NCI-H82 (cell line): ENCODE measurements at places on chromosomes 3 and 15.

GRCh38 chr15:54082836-54083492 lies 104.7 kb downstream of the UNC13C start:
- peak; percentile 66 for DNase-seq

- DNase-seq = no peak
Observed at GRCh38 chr3:15497964-15498363, 23.5 kb downstream of the COLQ start.

DNA sequence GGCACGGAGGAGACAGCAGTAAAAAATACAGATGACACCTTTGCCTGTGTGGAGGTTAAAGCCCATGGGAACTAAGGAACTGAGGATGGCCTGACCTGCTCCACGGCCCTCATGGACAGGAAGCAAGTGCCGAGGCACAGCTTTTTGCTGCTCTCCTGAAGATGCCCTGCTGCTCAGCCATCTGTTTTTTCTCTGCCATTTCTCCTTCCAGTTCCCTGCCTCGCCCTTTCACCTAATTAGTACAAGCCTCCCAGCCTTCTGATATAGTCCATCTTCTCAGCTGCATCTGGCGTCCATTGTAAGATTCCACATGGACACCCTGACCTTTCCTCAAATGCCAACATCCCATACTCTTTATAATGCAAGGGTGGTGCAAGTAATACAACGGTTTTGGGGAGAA lies 11.8 kb upstream of the CXCR6 start:
- DNase-seq = no peak

DNA sequence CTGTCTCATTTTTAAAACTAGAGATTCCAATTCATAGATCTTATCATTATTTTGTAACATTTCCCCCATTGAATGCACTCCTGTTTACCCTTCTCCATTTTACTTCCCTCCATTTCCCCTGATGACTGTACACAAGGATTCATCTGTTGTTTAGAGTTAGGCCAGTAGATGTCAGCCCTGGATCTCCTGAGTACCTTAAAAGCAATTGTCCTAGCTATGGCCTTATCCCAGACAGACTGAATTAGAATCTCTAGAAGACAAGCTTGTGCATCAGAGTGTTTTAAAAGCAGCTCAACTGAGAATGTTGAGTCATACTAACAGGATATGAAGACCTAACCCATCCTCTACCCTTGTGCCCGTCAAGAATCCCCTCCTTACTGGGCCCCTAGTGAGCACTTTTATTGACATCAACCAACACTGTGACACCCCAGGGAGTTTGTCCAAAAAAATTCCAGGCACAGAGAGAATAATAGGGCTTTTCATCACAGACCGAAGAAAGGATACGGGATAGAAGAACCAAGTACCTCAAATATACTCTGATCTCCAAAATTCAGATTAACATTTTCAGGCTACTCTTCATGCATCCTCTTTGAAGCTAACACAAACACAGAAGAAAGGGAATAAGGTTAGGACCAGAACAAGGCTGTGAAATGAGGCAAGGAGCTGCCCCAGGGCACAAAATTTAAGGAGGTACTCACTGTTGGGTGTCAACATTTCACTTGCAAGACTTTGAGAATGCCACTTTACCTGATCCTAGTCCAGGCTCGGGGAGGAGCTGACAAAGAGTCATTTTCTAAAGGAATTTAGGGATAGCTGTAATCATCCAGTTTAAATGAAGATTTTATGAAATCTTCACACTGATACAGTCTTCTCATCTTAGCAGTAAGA lies 17.1 kb downstream of the ZBED2 start:
- DNase-seq = peak; percentile 64

DNA sequence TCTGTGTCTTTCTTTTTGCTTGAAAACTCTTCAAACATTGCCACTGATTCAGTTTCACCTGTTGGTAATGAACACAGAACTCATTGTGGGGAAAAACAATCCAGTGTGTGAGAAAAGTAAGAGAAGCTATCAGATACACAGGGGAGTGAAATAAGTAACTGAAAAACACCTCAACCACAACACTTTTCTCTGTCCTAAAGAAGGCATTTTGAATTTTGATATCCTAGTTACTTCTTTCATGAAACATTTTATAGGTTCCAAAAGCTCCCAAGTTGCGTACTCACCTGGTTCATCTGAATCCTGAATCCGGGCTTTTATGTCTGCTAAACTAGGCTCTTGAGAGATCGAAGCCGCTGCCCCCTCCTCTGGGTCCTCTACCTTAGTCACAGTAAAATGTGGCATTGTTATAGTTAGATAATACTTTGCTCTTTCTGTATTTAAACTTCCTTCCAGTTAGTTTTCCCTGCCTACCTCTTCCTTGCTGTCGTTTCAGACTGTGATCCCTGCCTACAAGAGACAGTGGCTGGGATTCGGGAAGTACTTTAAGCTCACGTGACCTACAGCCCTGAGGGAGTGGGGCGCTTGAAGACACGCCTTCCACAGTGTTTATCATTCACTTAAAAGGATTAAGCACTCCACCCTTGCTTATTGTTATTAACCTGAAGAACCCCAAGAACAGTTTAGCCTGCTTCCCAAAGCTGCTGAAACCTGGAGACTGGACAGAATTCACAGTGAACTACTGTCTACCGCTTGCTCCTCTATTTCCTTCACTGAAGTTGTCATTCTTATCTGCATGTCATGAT lies 19.1 kb downstream of the SLC12A6 start:
- peak; percentile 98 for DNase-seq

GRCh38 chr3:196273655-196274054 lies 13.9 kb downstream of the PCYT1A start:
- DNase-seq = no peak

DNA sequence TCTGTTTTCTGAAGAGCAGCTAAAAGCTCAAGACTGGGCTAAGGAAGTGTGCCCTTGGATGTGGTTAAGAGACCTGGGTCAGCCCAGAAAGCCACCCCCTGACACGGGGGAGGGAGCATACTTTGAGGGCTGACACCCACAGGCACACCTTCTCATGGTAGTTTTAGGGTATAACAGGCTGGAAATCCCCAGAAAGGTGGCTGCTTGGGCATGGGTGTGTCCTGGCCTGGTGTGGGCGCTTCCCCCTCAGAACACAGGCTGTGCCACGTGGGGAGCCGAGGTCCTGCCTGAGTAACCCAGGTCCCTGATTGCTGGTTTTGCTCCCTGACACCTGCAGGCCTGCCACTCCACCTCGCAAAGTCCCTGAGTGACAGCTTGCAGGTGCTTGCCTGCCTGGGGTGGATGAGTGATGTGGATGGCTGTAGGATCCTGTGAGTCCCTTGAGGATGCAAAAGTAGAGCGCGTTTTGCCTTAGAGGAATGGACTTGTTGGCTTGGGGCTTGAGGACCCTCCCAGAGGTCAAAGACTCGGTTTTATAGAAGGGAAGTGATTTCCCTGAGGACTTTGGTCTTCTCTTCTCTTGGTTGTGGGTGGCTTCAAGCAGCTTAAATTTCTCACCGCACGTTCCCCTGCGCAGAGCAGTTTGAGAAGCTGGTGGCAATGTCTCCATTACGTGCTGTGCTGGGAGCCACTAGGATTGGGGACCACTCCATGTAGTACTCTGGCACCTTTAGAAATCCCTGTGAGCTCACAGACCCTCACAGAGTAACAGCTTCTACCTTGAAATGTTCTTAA lies 94.4 kb downstream of the DNASE1L3 start:
- no peak for DNase-seq

GRCh38 chr15:99925661-99926461 lies 192.6 kb upstream of the LYSMD4 start:
- no peak for DNase-seq

DNA sequence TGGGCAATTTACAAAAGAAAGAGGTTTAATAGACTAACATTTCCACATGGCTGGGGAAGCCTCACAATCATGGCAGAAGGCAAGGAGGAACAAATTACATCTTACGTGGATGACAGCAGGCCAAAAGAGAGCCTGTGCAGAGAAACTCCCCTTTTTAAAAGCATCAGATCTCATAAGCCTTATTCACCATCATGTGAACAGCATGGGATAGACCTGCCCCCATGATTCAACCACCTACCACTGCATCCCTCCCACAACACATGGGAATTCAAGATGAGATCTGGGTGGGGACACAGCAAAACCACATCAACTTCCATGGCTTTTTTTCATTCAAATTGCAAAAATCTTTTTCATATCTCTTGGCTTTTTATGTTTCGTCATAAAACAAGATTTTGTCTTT lies 67.6 kb upstream of the GADL1 start:
- DNase-seq = no peak

DNA sequence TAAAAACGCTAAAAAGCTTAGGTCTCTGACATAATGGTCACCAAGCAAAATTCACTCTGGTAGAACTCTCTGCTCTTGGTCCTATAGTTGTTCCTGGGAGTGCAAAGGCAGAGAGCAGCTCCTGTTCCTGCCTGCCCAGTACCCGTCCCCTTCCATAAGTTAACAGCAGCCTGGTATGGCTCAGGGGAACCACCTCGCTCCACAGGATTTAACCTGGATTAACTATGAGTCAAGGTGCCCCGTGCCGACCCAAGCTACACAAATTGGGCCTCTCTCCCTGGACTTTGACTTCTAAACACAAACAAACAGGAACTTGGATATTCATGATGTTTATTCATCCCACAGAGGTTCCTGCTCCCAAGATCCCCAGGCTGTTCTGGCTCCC lies 32.1 kb downstream of the SCAP start:
- peak; percentile 17 for DNase-seq

DNA sequence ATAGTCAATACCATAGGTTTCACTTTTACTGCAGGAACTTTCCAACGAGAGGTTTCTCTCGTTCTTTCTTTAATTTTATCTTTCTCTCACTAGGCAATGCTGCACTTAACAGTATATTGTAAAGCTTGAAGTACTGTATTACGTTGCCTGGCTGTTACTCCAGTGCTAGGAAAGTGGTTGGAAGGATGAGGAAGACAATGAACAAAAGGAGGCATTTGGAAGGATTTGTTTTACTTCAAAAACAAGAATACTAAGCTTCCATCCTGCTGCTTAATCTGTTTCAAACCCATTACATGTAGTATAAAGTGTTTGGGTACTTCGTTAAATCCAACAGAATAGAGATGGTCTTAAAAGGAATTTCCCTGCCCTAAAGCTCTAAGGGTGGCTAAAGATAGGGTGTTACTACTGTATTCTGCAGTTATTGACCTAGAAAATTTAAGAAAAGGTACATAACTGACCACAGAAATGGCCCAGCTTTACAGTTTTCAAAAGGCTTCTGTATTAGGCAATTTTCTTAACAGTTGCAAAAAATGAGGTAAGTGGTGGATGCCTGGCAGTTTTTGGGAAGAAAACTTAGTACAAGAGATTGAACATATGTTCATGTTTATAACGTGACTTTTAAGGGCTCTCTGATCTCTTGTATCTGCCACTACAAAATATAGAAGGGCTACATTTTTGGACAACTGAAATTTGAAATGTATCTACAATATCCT lies 785 bp upstream of the IFT57 start:
- DNase-seq = peak; percentile 77

GRCh38 chr15:39515765-39516164 lies 65.1 kb upstream of the THBS1 start:
- no peak for DNase-seq

GRCh38 chr15:38706956-38707355 lies 142.3 kb upstream of the RASGRP1 start:
- no peak for DNase-seq

GRCh38 chr15:30923429-30923828 lies 19.7 kb downstream of the FAN1 start:
- DNase-seq = no peak

GRCh38 chr3:165903885-165904630 lies 66.8 kb upstream of the BCHE start:
- no peak for DNase-seq

GRCh38 chr15:81284256-81285031 lies 39.5 kb downstream of the STARD5 start:
- no peak for DNase-seq

- DNase-seq = no peak
Observed at GRCh38 chr3:12194209-12194608, 35.5 kb upstream of the TIMP4 start.

- no peak for DNase-seq
Observed at GRCh38 chr3:107910713-107911259, 180.0 kb downstream of the CD47 start.

DNA sequence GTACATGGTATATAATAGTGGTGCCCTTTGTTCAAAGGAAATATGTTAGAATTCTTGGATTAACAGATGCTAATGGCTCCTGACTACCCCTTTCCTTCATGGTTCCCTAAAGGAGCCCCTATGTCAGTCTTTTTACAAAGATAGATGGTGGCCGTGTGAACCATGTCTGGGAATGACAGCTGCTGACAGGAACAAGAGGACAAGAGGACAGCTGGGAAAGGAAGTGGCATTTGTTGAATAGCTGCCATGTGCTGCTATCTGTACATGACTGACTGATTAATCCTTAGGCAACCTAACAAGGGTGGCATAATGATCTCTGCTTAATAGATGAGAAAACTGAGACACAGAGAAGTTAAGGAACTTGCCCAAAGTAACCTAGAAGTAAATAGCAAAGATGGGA lies 321.7 kb downstream of the ZNF621 start:
- no peak for DNase-seq

GRCh38 chr3:61809879-61810278 lies 248.5 kb downstream of the PTPRG start:
- DNase-seq = peak; percentile 22

DNA sequence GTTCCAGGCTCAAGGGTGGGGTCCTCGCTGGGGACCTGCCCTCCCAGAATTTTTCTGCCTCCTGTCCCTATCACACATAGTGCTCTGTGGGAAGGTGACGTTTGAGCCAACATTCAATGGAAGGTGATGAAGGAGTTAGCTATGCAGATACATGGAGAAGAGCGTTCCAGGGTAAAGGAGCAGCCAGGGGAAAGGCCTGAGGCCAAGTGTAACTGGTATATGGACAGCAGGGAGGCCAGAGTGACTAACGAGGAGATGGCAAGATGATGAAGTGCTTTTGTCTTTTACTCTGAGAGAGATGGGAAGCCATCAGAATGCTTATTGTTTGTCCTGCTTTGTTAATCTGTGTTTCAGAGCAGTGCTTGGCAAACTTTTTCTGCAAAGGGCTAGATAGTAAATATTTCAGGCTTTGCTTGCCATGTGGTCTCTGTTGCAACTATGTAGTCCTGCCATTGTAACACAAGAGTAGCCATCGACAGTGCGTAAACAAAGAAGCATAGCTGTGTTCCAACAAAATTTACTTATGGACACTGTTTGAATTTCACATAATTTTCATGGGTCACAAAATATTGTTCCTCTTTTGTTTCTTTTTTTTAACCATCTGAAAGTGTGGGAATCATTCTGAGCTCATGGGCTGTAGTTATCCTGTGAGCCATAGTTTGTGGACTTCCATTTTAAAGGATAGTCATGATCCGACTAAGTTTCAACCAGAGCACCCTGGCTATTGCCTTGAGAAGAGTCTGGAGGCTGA lies 25.8 kb upstream of the PIAS1 start:
- no peak for DNase-seq
